SHP77 (cell line): ENCODE measurements at places on chromosomes 3 and 15.

- DNase-seq, result no peak
Observed at GRCh38 chr3:119639494-119640350, 20.7 kb downstream of the POPDC2 start.

DNA sequence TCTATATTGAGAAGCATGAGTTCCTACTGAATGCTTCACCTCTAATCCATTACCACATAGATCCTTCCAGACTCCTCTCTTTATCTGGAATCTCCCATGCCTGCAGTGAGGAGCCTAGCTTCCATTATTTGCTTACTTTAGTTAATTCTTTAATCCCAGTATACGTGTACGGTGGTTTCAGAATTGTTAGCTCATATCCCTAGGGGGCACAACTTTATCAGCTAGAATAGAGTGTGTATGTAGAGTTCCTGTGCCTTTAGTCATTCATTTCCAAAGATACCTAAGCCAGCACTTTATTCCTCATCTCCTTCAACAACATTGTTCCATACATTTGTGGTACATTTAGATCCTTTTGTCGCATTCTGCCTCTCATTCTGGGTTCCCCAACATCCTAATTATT lies 226.0 kb downstream of the TJP1 start:
- no peak for DNase-seq

- no peak for DNase-seq
Observed at GRCh38 chr3:135655328-135655727, 310.2 kb upstream of the PPP2R3A start.

GRCh38 chr3:186235554-186235953 lies 126.5 kb downstream of the DGKG start:
- no peak for DNase-seq

- no peak for DNase-seq
Observed at GRCh38 chr3:37680401-37680800, 181.3 kb upstream of the CTDSPL start.
